ENCODE measurements at places on chromosomes 2 and 18. TPM values are rescaled to one million over a fixed set of nuclear protein-coding genes. Genes with fewer than 3 reads are reported as not detected.

OTOS gene
- not detected for total RNA-seq

SOX11 gene
- total RNA-seq, result not detected

ANKRD30B gene
- total RNA-seq, result not detected

TUBA3E gene
- total RNA-seq, result not detected

MYOM1 gene
- total RNA-seq, result 0.16 TPM

AMMECR1L gene
- total RNA-seq, result 20.3 TPM

EMILIN2 gene
- 12.3 TPM for total RNA-seq

OTOF gene
- 0.12 TPM for total RNA-seq

GALNT14 gene
- 52.7 TPM for total RNA-seq

CPLX4 gene
- total RNA-seq, result not detected

KRTCAP3 gene
- total RNA-seq, result 0.71 TPM

CABYR gene
- total RNA-seq, result 11.3 TPM

ITPRIPL1 gene
- not detected for total RNA-seq

CELF4 gene
- total RNA-seq, result not detected

LYPD6B gene
- total RNA-seq, result not detected

DLX1 gene
- 3.5 TPM for total RNA-seq

COX7A2L gene
- total RNA-seq, result 193 TPM

ATG9A gene
- total RNA-seq, result 49.5 TPM

TMEM237 gene
- 23.8 TPM for total RNA-seq

HJURP gene
- 99.6 TPM for total RNA-seq

CAPN13 gene
- total RNA-seq, result 0.15 TPM

RAB17 gene
- 0.12 TPM for total RNA-seq

NETO1 gene
- not detected for total RNA-seq

MEP1B gene
- total RNA-seq, result 0.27 TPM

MSGN1 gene
- total RNA-seq, result not detected

TMEM247 gene
- not detected for total RNA-seq

NAT8 gene
- not detected for total RNA-seq

KLHL41 gene
- 0.30 TPM for total RNA-seq

CFAP221 gene
- total RNA-seq, result 0.92 TPM

POMC gene
- not detected for total RNA-seq

OSR1 gene
- 4.6 TPM for total RNA-seq

LOXHD1 gene
- total RNA-seq, result not detected

DPP10 gene
- total RNA-seq, result not detected
